ENCODE measurements at places on chromosomes 12 and 14. TPM values are rescaled to one million over a fixed set of nuclear protein-coding genes. Genes with fewer than 3 reads are reported as not detected.

LBHD2 gene
- total RNA-seq = not detected

FAM90A1 gene
- 2.1 TPM for total RNA-seq

DEPDC4 gene
- not detected for total RNA-seq

SERPINA5 gene
- total RNA-seq = 1.2 TPM

SPTLC2 gene
- 42.9 TPM for total RNA-seq

GLT1D1 gene
- total RNA-seq = 7.3 TPM
